ENCODE measurements at places on chromosomes 2 and 18.

DNA sequence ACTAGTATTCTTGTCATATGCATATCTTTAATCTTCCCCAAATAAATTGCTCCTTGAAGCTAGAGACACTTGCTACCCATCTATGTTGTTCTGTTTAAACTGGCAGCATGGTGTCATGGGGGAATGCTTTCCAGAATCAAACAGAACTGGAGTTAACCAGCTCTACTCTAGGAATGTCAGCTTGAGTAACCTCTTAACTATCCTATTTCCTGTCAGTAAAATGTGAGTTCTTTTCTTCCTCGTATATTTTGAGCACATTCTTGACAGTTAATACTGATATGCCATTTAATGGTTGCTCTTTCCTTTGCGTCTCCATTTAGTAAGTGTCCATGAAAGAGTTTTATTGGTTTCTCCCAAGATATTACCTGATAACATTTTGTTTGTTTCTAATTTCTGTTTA lies 23.0 kb downstream of the CNTNAP5 start:
- no peak for DNase-seq

DNA sequence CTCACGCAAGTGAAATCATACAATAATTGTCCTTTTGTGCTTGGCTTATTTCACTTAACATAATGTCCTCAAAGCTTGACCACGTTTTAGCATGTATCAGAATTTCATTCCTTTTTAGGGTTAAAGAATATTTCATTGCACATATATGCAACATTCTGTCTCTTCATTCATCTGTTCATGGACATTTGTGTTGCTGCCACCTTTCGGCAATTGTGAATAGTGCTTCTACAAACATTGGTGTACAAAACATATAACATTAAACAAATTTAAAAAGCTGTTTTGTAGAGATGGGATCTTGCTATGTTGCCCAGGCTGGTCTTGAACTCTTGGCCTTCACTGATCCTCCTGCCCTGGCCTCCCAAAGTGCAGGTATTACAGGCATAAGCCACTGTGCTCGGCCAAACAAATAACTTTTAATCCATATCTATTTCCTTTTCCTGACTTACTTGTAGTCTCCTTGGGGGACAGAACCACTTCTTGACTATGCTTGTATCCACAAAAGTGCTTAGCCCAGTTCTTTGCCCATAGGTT lies 209.3 kb downstream of the SLC4A3 start:
- peak; percentile 10 for DNase-seq

- no peak for DNase-seq
These were observed 23.7 kb downstream of the ELMOD3 start for GRCh38 chr2:85378257-85378656.

- DNase-seq, result peak; percentile 63
These were observed 81.4 kb upstream of the CABLES1 start for GRCh38 chr18:23053776-23054457.

DNA sequence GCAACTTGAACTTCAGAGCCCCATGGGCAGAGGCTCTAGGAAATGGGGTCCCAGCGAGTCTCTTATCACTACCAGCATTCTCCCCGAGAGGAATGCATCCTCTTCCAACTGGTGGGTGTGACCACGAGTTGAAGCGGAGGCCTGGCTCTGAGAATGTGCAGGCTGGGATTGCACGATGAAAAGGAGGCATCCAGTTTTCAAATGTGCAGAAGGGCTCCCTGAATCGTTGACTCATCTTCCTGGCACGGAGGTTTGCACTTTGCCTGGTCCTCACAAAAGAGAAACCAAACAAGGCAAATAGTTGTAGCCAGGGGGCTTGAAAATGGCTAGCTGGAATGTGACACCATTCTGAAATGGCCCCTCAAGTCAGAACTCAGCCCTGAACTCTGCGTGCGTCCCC lies 216.7 kb downstream of the GLI2 start:
- no peak for DNase-seq

GRCh38 chr2:240622531-240623235 lies 2.6 kb upstream of the GPR35 start:
- DNase-seq, result no peak

DNA sequence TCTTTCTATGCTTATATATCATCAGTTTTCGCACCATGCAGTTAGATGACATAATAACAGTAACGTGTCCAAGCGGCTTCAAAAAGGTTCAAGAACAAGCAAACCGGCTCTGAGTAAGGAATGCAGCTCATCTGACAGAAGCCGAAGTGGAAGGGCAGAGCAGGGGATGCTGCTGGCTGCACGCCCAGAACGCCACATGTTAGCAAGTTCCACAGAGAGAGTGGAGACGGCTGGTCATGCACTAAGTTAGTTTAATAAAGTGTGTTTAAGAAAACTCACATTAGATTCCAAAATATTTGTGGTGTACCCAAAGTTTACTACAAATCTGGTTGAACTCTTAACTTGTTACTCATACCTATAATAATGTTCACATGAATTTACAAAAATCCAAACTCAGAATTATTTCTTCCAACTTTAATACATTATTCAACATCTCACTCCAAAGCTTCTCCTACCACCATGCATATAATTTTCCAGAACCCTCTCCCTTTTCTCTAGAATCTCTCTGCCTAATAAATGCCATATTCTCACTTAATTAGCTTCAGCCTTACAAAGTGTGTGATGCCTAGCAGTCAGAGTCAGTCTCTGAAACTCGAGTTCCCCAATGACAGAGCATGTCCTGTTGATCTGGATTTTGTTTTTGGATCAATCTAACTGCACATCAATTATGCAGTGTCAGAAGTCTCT lies 170.0 kb downstream of the DNAH7 start:
- DNase-seq, result peak; percentile 93

DNA sequence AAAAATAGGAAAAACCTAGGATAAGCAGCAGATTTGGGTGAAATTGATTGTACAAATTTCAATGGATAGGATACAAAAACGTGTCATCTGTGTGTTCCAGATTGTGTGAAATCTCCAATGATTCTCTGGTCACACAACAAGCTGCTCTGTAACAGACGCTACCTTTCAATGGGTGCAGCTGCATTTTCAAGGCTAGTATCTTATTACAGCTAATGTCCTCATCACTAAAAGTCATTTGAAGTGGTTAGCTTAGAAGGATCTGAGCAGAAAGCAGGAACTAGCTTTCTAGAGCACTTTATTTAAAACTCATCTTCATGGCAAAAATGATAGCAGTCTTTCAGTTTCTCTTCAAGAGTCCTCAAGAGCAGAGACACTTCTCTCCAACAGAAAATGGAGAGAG lies 364.6 kb downstream of the LRP1B start:
- DNase-seq, result no peak

GRCh38 chr2:208183972-208184705 lies 5.7 kb downstream of the C2orf80 start:
- DNase-seq, result no peak

DNA sequence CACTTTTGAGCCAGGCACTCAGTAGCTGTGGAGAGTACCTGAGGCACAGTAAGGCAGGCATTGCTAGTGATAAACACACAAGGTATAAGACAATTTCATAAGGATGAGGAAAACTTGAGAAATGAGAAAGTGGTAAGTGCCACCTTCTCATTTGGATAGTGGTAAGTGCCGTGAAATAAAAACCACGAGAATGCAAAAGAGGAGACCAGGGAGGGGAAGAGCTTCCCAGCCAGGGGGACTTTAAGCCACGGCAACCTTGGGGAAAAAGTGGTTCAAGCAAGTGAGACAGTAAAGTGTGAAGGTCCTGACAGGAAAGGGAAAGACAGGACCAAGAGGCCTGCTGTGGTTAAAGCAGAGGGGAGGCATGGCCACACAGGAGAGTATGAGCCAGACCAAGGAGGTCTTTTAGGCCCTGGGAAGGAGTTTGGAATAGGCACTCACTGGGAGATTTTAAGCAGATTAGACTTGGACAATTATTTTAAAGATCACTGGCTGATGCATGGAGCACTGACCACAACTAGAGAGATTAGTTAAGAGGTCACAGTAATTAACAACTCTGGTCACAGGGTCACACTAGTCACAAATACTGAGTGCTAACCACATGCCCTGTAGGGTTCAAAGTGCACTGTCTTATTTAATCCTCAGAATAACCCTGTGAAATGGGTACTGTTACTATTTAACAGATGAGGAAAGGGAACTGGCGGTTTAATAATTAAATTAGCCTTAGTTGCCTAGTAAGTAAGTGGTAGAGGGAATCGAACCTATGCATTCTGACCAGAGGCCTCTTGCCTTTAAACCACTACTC lies 50.1 kb downstream of the THOC1 start:
- no peak for DNase-seq

DNA sequence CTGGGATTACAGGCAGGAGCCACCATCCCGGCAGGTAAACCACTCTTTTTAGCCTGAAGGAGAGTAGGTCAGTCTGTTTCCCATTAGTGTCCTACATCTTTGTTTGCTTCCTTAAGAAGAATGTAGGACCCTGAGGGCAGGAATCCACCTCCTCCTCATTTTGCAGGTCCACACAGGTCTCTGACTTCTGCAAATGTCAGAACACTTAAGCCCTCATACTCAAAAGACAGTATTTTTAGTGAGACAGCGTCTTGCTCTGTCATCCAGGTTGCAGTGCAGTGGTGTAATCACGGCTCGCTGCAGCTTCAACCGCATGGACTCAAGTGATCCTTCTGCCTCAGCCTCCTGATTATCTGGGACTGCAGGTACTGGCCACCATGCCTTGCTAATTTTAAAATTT lies 9.3 kb downstream of the PSTPIP2 start:
- DNase-seq, result no peak

- peak; percentile 51 for DNase-seq
These were observed 12.8 kb upstream of the WIPF1 start for GRCh38 chr2:174610243-174610995.

GRCh38 chr2:189002079-189002478 lies 27.9 kb downstream of the COL3A1 start:
- DNase-seq, result no peak

DNA sequence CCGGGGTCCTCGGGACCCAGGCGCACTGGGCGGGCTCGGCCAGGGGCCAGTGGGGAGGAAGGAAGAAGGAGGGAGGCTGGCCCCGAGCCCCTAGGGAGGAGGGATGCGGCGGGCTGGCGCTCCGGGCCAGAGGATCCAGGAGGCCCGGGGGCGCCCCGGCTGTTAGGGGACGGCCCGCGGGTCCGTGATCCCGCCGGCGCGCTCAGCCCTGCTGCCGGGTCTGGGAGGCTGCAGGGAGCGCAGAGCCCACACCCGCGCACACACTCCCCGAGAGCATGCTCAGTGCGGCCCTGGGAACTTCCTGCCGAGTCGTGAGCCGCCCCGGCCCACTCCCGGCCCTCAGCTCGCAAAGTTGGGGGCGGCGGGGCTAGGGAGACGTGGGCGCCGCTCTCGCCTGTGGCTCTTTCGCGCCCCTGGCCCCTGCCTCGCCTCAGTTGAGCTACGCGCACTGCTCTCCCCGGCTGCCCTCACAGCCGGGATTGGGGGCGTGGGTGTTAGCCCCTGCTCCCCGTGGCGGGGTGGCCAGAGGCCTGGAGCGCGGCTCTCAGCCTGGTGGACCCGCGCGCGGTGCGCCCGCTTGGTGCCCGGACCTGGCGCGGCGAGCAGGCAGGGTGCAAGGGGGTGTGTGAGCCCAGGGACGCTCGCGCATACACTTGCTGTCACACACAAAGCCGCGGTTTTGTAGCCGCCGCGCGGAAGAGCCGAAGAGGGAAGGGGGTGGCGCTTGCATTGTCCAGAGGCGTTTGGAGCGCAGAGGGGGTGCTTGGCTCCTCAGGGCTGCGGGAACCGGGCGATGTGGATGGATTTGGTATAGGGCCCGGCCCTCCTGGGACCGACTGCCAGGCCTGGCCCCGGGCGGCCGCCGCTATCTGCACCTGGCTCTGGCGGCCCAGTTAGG lies 132.9 kb upstream of the MGAT5 start:
- DNase-seq, result no peak

DNA sequence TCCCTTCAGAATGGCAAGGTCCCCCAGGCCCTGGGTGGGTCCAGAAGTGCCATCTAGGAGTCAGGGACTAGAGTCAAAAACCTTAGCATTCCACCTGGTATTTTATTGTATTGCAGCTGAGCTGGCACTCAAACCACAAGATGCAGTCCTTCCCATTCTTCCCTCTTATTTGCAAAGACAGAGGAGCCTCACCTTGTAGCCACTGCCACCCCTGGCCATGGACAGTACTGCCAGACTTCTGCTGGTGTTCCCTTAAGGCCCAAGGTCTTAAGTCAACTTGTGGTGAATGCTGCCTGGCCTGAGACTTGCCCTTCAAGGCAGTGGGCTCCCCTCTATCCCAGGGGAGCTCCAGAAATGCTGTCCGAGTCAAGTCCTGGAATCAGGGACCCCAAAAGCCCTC lies 6.9 kb downstream of the UGT1A10 start:
- no peak for DNase-seq

GRCh38 chr2:128311755-128312341 lies 6.8 kb downstream of the HS6ST1 start:
- no peak for DNase-seq

GRCh38 chr2:10417551-10418335 lies 30.4 kb downstream of the ODC1 start:
- no peak for DNase-seq

All from GM04503 (cell line).